ENCODE measurements at places on chromosomes 3 and 15. TPM values are rescaled to one million over a fixed set of nuclear protein-coding genes. Genes with fewer than 3 reads are reported as not detected.

DNA sequence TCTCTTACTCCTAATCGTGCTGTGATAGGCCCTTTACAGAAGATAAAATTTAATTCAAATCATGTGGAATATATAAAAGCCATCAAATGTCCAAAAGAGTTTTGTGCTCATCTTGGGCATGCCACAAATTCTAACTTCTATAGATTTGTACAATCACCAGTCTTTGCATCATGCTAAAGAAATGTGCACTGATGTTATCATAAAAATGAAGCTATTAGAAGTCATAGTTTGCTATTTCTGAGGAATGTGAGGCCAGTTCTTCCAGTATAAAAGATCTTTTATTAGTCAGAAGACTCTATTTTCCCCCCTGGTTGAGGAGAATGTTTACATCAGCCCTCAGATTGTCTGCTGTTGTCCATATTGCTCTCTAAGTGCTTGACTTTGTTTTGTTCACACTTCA lies 2.1 kb upstream of the ANXA2 start:
- no peak for DNase-seq
- no peaks in the 10 kb centered on the region for H3K27me3 ChIP-seq
- H3K36me3 ChIP-seq, result no peaks in the 10 kb centered on the region
- H3K4me3 ChIP-seq, result no peak overlapping the region
- H3K27ac ChIP-seq, result no peak overlapping the region

- H3K4me3 ChIP-seq, result no peak overlapping the region
- no peak for DNase-seq
- no peaks in the 10 kb centered on the region for H3K27me3 ChIP-seq
- H3K36me3 ChIP-seq, result no peaks in the 10 kb centered on the region
- no peaks in the 10 kb centered on the region for H3K4me1 ChIP-seq
- no peak overlapping the region for H3K27ac ChIP-seq
Measured at GRCh38 chr3:158260392-158260791, 150.5 kb downstream of the RSRC1 start.

GRCh38 chr15:60251300-60252070 lies 146.3 kb downstream of the ANXA2 start:
- H3K36me3 ChIP-seq, result no peaks in the 10 kb centered on the region
- H3K27me3 ChIP-seq, result no peaks in the 10 kb centered on the region
- no peak for DNase-seq
- H3K4me3 ChIP-seq, result no peak overlapping the region
- no peak overlapping the region for H3K27ac ChIP-seq

- no peak overlapping the region for H3K4me3 ChIP-seq
- H3K4me1 ChIP-seq, result no peaks in the 10 kb centered on the region
- no peaks in the 10 kb centered on the region for H3K27me3 ChIP-seq
Measured at GRCh38 chr3:10417847-10418246, 87.5 kb downstream of the ATP2B2 start.

Gene DISP2
- 1.9 TPM for total RNA-seq

Gene CASR
- total RNA-seq, result 0.36 TPM

Gene FOXL2
- 88.8 TPM for total RNA-seq

Gene CLEC3B
- total RNA-seq, result 7.0 TPM
